Heart right ventricle (tissue), 16 donors: ENCODE measurements at places on chromosomes 12 and 14. TPM values are rescaled to one million over a fixed set of nuclear protein-coding genes. Genes with fewer than 3 reads are reported as not detected.

The TCL1B gene
- not detected for polyA plus RNA-seq

The OR6C2 gene
- polyA plus RNA-seq = not detected

The ACSS3 gene
- polyA plus RNA-seq = 11.3 TPM

The PLXNC1 gene
- 1.1 TPM for polyA plus RNA-seq

The COX8C gene
- not detected for polyA plus RNA-seq

The PIANP gene
- 0.58 TPM for polyA plus RNA-seq

The RNASE1 gene
- 342 TPM for polyA plus RNA-seq

The SCNN1A gene
- 0.15 TPM for polyA plus RNA-seq

The KRT83 gene
- polyA plus RNA-seq = not detected

The KERA gene
- polyA plus RNA-seq = not detected

The HHIPL1 gene
- 0.55 TPM for polyA plus RNA-seq

The ANKS1B gene
- 0.58 TPM for polyA plus RNA-seq

The BLOC1S1 gene
- 305 TPM for polyA plus RNA-seq

The IL23A gene
- polyA plus RNA-seq = not detected

The TSPAN19 gene
- 0.06 TPM for polyA plus RNA-seq

The PEX5 gene
- 25.0 TPM for polyA plus RNA-seq

The DHRS2 gene
- 0.07 TPM for polyA plus RNA-seq

The OTOGL gene
- polyA plus RNA-seq = 0.04 TPM

The CLEC2B gene
- 10.3 TPM for polyA plus RNA-seq

The NINJ2 gene
- polyA plus RNA-seq = 4.6 TPM

The CD69 gene
- 0.55 TPM for polyA plus RNA-seq

The SLC5A8 gene
- polyA plus RNA-seq = not detected

The TRPV4 gene
- 0.07 TPM for polyA plus RNA-seq

The OR6S1 gene
- polyA plus RNA-seq = not detected

The HCFC2 gene
- 5.1 TPM for polyA plus RNA-seq

The HOXC12 gene
- not detected for polyA plus RNA-seq

The SAMD15 gene
- not detected for polyA plus RNA-seq

The IKZF4 gene
- 3.7 TPM for polyA plus RNA-seq

The CLEC4D gene
- polyA plus RNA-seq = 0.17 TPM

The PRPH gene
- 0.35 TPM for polyA plus RNA-seq

The TGM1 gene
- polyA plus RNA-seq = 0.51 TPM

The DNAJC22 gene
- not detected for polyA plus RNA-seq

The DACT1 gene
- polyA plus RNA-seq = 1.7 TPM

The CCDC197 gene
- not detected for polyA plus RNA-seq

The MAP3K9 gene
- polyA plus RNA-seq = 0.67 TPM

The KRT86 gene
- polyA plus RNA-seq = 0.01 TPM

The TAS2R7 gene
- not detected for polyA plus RNA-seq

The LBHD2 gene
- polyA plus RNA-seq = not detected

The DBX2 gene
- polyA plus RNA-seq = 0.07 TPM

The EXOC3L4 gene
- polyA plus RNA-seq = 1.2 TPM

The RIN3 gene
- polyA plus RNA-seq = 9.0 TPM

The WIF1 gene
- 0.22 TPM for polyA plus RNA-seq

The SRRM4 gene
- polyA plus RNA-seq = 0.37 TPM

The FAIM2 gene
- polyA plus RNA-seq = 15.0 TPM
